MG63 (cell line): ENCODE measurements at places on chromosomes 6 and 20. TPM values are rescaled to one million over a fixed set of nuclear protein-coding genes. Genes with fewer than 3 reads are reported as not detected.

The PPP1R14C gene
- 3.3 and 3.6 TPM in 2 replicates for total RNA-seq

The MLIP gene
- total RNA-seq: not detected in 2 replicates

The HSPA1L gene
- total RNA-seq: 0.33 and 0.39 TPM in 2 replicates

The ECT2L gene
- not detected in 2 replicates for total RNA-seq

The MARCKS gene
- 70.3 and 78.1 TPM in 2 replicates for total RNA-seq

The MROH8 gene
- total RNA-seq: 0.63 TPM in 1 of 2 replicates, not detected in the other

DNA sequence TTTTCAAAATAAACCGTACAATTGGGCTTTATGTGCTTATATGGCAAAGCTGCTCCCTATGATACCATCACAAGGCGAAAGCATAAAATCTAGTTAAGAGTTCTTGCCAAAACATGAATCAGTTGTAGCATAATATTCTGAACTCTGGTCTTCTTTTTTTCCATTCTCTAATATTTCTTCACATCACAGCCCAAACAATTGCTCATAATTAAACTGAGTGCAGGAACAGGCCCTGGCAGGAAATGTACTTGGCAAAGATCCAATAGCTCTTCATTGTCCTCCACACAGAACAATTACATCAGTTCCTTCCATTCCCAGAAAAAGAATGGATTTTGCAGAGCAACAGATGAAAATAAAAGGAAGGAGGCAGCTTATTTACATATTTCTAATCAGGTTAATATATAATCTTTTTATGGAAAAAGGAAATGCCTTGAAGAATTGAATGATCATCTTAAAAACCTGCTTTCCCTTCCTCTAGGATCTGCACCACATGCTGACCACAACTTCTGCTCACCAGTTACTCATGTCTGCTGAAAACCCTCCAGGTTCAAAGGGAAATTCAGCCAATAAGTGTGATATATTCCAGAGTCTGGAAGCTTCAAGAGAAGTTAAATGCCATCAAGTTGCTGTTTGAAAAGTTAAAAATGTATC lies 123.3 kb upstream of the COL21A1 start:
- peak; percentile 60 for DNase-seq

DNA sequence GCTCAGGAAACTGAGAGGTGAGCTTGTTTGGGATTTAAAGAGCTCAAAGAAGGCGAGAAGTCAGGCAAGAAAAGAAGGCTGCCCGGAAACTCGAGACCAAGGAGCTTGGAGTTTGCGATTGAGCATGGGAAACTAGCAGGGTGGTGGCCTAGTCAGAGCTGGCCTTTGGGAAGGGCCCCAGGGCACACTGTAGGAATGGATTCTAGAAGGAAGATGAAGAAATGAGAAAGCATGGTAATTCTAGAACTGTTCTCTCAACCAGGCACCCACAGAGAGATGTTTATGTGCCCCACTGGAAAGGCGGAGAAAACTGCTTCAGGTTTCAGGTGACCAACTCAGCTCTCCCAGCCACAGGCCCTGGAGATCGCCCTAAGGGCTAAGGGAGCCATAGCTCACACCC lies 126.2 kb downstream of the FOXO3 start:
- no peak for DNase-seq

DNA sequence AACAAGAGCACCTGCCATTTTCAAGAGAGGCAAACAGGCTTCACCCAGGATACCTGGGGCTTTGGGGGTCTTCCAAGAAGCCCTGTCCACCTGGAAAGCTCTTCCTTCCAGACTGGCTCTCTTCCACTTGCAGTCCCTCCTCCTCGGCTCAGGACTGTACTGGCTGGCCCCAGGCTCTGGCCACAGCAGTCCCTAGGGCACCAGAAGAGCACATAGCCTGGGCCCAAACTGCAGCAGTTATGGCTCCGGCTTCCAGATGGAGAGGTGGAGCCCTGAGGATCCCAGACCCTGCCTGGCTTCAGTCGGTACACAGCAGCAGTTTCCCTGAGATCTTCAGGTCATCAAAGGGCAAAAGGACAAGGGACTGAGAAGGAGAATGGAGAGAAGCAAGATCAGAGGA lies 1.6 kb upstream of the SLC35B2 start:
- DNase-seq: no peak

DNA sequence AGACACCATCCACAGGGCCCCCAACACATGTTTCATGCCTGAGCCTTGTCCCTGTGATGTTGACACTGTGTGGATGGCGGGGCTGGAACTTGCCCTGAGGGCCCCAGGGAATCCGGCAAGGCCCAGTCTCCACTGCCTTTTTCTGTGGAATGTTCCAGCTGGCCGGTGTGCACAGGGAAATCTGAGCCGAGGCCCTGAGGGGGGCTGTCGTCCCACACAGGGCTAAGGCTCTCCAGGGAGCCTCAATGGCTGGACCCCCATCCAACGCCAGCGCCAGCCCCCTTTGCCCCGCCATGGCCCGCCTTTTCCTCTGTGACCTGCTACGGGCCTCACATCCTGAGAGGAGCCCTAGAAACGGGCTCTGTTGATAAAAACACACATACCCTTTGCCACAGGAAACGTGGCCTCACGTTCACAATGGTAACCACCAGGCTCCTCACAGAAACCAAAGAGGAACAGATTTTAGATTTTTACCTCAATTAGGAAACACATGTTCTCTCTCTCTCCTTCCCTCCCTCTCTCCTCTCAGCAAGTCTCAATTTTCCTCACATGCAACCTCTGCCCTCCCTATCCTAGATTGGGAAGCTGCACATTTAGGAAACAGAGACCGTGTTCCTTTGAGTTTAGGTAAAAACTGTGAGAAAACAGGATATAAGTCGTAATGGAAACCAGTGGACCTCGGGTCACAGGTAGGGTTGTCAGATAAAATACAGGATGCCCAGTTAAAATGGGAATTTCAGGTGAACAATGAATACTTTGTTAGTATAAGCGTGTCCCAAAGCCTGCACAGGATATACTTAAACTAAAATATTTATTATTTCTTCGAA lies 13.7 kb upstream of the ZNF831 start:
- no peak for DNase-seq

DNA sequence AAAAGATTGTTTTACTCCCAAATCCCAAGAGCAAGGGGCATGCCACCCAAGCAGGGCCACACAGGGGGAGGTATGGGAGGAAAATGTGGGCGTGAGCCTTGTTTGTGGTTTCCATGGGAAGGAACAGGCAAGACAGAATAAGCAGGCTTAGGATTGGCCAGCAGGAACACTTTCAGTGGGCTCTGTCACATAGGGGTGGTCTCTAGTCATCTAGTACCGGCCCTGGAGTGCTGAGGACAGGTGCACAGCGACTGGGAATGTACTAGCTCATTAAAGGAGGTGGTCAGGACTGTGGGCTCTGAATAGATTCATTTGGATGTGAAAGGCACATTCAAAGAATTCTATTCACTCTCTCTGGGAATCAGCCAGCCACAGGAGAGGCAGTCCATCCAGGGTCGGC lies 175.6 kb downstream of the TBC1D7 start:
- DNase-seq: no peak

DNA sequence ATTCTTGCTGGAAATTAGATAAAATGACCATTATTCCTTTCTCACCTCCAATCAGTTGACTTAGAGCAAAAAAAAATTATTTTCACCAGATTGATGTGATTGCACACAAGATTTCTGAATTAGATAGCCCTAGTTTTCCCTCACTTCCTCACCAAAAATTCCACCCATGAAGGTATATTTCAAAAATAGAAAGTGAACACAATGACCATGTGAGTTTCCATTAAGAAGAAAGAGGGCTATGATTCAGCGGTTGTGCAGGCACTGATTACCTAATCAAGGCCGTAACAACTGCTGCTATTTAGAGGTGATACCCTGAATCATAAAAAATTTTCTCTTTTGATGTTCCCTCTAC lies 19.5 kb upstream of the RALGAPA2 start:
- no peak for DNase-seq

- DNase-seq: no peak
Measured at GRCh38 chr6:108435391-108435790, 125.3 kb upstream of the FOXO3 start.

- DNase-seq: no peak
Measured at GRCh38 chr6:30600451-30600961, 16.5 kb downstream of the PPP1R10 start.

DNA sequence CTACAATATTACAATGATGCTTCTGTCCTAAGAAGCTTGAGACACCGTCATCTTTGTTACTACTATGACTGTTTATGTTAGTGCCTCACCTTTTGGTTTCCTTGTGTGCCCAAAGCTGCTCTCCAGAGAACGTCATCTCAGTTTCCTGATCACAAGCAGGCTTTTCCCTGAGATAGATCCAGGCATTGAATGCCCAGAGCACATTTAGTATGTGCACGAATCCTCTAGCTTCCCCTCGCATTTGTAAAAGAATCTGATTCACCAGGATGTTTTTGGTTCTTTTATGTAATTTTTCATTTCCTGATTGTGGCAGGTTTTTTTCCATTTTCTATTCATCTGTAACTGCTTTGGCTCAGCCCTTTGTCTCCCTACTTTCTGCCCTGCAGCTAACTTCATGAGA lies 100.2 kb upstream of the TMEM181 start:
- no peak for DNase-seq
